Hematopoietic multipotent progenitor cell treated with erythropoietin and hydrocortisone succinate and interleukin-3 and kit ligand, for 15 days (in vitro differentiated cells): ENCODE measurements at places on chromosomes 16 and 17.

GRCh38 chr16:74034862-74035261, 261.8 kb upstream of the PSMD7 start:
- DNase-seq: no peak

DNA sequence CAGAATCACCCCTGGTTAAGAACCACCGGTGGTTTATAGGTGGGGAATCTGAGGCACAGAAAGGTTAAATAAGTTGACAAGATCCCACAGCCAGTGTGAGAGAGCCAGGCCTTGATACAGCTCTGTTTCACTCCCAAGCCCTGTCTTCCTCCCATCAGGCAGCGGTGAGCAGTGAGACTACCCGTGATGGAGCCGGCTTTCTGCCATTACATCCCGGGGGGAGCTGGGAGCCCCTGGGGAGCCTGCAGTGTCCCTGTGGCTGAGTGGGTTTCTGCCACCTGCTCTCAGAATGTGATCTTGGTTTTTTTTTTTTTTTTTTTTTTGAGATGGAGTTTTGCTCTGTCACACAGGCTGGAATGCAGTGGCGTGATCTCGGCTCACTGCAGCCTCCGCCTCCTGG, 66.4 kb downstream of the ABCC1 start:
- DNase-seq: no peak

DNA sequence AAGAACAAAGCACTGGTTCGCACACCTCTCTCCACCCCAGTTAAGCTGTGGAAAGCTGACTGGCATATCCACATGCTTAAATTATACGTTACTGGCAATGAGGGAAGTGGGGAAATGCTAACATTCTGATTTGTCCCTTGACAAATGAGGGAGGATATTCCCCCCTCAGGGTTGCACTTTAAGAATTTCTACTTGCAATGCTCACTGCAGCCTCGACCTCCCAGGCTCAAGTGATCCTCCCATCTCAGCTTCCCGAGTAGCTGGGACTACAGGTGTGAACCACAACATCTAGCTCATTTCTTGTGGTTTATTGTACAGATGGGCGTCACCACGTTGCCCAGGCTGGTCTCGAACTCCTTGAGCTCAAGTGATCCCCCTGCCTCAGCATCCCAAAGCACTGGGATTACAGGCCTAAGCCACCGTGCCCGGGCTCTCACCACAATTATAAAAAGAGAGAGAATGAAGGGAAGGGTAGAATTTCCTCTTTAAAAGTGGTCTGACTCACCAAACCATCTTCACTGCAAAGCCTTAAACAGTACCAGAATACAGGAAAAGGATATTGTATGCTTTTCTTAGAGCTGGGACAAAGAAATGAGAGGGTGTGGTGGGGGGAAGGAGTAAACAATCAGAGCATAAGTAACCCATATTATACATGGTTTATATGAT, 38.9 kb downstream of the KANSL1 start:
- no peak for DNase-seq

DNA sequence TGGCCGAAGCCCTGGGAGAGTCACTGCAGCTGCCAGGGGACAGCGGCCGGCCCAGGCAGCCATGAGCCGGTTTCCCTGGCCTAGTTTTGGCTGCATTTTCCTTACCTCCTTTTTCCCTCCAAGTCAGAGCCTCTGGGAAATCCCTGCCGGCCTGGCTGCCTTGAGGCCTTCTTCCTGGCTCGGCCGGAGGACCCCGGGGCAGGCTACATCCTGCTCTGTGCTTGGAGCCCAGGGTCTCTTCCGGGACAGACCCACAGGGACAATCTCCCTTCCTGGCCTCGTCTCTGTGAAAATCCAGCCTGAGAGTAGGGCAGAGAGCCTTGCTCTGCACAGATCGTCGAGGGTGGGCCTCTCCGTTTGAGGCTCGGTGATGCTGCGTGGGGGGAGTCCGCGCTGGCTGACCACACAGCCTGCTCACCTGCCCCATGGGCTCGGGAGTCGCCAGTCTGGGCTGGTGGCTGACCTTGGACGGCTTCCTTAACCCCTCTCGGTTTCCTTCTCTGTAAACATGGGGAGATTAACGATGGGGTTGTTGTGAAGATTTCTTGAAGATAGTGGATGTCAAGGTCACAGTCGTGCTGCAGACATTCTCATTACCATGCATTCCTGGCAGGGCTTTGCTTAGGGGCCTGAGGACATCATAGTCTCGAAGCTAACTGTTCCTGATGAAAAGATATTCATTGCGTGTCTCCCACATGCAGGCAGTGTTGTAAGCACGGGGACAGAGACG, 34.8 kb upstream of the CIBAR2 start:
- no peak for DNase-seq

DNA sequence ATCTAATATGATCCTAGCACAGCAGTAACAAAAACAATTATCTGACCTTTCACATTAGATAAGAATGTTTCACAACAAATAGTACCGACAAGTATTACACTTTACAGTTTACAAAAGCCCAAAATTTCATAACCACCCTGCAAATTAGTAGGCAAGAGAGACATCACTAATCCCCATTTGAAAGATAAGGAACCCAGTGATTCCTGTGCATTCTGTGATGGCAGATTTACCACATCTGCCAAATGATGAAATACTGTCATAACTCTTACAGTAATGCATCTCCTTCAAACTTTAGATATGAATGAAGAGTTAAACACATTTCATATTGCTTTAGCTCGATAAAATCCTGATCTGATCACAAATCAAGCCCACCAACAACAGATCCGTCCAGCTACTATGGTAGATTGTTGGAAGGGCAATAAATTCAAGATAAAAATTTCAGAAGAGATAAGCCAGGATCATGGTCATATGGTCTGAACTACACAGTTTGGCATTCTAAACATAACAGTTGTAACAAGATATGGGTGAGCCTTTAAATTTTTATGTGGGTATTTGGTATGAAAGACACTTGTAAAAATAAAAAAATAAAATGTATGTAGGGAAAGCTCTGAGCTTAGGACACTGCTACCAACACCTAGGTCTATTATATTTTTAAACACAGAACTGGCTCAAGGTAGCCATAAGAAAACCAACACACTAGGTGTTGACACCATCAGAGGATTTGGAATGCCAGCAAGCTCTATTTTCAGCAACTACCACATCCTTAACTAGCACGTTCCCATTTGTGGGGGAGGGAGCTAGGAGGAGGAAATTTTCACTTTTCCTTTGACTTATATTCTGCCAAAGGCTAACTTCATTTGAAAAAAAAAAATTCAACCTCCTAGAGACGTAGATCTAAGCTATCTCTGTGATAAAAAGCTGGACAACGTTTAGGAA, 9.3 kb downstream of the YWHAE start:
- DNase-seq: no peak

DNA sequence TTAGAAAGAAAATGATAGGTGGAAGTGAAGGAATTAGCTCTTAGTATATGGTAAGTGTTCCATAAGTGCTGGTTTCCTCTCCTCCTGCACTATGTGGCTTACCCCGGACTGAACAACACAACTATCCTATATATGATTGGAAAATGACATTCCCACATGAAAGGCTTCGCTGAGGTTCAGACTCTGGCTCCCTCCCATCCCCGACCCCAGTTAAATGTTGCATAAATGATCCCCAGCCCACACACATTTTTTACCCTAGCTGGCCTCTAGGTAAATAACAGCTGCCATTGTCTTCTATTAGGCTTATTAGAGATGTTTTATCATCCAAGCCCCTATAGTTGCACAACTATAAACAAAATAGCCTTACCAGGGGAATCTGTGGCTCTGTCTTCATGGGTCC, 495.6 kb upstream of the CDH11 start:
- no peak for DNase-seq

- no peak for DNase-seq
Observed at GRCh38 chr16:29876217-29876593, 13.2 kb upstream of the CDIPT start.

GRCh38 chr17:8976638-8977037, 11.1 kb upstream of the PIK3R5 start:
- no peak for DNase-seq

DNA sequence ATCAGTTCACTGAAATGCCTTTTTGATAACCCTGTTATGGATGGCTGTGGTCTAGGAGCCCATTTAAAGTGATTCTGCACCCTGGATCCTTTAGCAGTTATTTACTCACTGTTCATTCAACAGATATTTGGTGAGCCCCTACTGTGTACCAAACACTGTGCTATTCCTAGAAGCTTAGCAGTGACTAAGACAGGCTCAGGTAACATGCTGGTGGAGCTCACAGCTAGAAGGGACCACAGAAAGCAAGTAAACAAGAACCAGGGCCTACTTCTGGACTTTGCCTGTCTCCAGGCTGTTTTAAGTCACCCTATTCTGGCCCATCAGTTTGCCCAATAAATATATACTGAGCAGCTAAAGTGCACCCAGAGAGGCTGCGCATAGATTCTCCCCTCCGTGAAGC, 11.1 kb downstream of the ITGA3 start:
- no peak for DNase-seq

DNA sequence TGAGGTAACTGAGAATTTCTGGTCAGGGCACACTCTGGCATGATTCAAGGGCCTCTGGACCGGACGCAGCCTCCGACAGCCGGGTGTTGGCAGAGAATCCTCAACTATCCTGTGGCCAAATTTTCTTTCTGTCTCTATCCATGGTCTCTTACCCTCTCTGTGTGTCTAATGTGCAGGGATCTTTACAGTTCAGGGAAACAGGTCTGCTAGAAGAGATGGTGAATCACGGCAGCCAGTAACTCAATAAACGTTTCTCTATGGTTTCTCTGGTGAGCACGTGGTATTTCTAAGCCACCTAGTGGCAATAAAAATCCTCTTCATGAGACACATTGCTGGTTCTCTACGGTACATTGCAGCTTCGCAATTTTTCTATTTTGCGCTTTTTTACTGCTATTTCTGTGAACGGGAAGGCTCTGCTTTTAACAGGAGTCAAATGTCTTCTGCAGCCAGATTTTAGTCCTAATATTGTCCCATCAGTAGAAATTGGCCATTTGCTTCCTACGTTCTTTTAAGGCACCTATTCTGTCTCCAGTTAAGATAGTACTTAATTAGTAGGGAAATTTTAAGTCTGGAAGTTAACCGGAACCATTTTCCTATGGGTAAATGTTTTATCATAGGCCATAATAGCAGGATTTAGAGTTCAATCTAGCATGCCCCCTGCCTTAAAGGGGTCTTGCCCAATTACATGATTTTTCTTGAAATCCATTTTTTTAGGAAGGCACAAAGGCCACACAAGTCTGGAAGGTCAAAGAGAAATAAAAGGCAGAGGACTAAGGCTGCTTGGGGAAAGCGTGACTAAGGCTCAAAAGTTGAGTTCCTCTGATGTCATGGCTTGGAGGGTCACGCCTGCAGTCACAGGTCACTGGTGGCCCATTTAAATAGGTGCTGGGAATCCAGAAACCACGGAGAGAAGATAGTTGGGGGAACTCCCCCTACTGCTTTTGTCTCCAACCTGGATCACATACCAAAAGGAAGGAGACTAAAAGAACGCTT, 31.5 kb downstream of the QPRT start:
- peak; percentile 59 for DNase-seq

- DNase-seq: no peak
Observed at GRCh38 chr16:73053038-73053363, 5.1 kb upstream of the ZFHX3 start.

DNA sequence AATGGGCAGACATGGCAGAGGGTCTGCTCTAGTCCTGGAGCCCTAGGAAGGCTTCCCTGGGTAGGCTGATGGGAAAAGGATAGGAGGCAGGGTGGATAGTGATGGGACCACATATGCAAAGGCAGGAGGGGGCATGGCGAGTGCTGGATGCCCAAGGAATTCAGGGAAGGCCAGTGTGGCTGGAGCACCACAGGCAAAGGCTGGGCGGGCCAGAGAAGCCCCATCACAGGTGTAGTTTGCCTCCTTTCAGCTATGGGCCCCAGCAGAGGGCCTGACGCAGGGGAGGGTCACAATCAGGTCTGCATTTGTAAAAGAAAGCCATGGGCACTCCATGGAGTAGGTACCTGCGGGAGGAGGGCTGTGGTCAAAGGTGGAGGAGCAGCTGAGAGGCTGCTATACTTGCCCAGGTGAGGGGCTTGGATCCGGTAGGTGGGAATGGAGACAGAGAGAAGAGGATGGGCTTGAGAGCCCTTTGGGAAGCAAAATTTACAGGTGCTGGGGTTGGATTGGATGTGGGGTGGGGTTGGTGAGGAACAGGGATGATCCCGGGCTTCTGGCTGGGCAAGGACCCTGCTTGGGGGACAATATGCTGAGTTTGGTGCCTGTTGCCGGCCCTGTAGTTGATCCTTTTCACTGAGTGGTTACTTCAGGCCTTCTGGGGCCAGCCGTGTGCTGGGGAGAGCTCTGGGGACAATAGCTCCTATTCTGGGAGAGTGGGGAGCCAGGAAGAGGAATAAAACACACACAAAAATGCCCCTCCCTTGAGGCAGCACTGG, 6.5 kb upstream of the COL1A1 start:
- DNase-seq: no peak

DNA sequence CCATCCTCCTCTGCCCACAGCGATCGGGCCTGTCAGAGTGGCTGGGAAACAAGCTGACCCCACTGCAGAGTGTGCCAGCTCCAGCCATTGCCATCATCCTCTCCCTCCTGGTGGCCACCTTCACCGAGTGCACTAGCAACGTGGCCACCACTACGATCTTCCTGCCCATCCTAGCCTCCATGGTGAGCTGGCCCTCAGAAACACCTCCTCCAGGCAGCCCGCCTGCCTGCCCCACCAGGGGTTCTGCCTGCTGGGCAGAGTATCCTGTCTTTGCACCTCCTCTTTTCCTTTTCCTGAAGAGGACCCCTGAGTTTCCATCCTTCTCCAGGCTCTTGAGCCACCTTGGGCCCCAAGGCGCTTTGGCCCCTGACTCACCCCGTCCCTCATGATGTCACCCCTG, 10.5 kb upstream of the FOXN1 start:
- no peak for DNase-seq

GRCh38 chr17:77428020-77428748, 287.4 kb downstream of the SEC14L1 start:
- no peak for DNase-seq

DNA sequence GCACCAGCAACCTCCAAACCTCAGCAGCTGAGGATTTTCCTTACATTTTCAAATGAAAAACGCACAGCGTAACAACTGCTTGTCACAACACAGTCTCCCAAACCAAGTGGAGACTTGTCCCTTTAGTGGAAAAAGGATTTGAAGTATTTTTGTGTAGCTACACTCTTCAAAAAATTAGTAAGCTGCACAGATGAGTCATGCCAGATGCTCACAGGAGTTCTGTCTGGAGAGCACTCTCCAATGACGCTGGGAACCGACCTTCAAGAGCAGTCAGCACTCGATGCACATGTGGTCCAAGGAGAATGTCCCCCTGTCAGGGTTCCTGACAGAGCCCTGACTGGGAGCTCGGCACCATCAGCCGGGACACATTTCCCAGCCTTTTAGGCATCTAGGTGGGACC, 39.8 kb downstream of the MAP1LC3B start:
- no peak for DNase-seq
